Activated T-helper 17 cell treated with anti-CD3 and anti-CD28 coated beads, Interleukin-2, amount 50 U/mL, for 72 hours (primary cell): ENCODE measurements at places on chromosomes 5 and 9.

DNA sequence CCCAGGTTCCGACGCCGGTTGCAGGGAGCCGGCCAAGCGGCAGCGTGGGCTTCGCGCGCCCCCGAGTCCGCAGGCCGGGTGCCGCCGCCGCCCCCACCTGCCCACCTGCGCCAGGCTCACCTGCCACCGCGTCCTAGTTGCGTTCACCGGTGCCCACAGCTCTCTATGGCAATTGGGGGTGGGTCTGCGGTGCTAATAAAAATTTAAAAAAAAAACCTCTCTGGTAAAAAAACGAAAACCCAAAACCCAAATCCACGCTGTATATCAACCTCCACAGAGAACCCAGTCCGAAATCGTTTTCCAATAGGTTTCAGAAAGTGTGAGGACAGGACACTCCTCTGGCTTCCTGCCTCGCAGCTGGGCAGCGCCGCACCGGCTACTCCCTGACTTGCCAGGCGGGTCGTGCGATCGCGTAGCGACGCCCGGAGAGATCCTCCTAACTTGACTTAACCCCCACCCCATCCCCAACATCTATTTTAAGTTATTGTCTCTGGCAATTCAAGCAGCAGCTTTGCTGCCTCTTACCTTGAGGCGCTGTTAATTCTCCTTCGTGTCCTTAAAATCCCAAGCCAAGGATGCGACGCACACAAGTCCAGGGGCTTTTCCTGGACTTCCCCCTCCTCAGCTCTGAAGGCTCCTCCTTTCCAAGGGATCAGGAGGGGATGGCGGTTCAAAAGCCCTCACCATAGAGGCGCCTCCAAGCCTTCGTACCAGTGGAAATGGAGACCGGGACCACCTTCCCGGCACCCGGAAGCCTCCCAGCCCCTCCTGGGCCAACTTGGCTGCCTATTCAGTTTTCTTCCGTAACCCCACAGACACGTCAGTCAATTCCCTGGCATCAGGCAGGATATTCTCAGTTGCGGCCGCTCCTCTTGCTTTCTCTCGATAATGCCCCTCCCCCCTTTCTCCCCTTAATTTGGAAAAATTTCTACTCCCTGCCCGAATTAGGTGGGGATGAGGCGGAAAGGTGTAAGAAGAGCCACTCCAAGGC is 1639.4 kb upstream of the C9orf72 start:
- no peak for ATAC-seq

- ATAC-seq = peak; percentile 61
These were observed 718 bp upstream of the DENND4C start for GRCh38 chr9:19229595-19230354.

DNA sequence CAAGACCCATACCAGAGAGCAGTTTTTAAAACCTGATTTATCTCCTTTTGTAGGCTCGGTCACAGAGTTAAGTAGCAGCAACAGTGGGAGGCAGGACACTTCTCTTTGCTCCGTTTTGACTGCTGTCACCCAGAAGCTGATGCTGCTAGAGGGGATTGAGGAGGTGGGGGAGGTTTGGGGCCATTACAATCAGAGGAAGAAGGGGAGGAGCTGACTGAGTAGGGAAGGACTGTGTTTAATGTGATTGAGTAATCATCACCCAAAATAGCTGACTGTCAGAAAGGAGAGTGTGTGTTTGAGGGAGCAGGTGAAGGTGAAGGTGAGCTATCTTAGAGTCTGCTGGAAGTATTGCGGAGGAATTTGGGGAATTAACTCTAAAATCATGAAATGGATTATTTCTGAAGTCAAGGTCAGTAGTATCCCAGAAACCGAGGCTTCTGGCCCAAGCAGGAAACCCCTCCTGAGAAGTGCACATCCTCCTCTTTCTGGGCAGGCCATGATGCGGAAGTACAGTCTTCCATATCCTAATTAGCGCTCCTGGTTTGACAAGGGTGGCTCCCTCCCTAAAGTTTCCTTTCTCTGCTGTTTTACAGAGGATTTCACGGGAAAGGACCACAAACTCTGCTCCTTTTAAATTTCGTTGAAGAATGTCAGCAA is 214.9 kb downstream of the PLK2 start:
- ATAC-seq = no peak

DNA sequence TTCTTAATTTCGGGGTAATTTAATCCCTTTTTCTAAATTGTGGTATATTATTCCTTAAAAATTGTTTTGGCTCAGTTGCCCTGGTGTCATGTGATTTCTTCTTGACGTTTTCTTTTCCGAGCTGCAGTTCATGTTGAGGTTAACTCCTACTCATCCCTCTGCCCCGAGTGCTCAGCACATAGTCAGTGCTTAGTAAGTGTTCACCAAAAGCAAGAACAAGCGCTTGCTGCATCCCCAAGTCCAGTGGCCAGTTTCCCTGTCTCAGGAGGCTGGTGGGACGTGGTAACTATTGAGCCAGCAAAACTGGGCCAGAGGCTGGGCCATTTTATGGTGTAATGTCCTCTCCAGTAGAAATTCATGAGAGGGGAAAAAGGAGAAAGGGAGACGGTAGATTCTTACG is 23.3 kb downstream of the TRIO start:
- no peak for ATAC-seq

DNA sequence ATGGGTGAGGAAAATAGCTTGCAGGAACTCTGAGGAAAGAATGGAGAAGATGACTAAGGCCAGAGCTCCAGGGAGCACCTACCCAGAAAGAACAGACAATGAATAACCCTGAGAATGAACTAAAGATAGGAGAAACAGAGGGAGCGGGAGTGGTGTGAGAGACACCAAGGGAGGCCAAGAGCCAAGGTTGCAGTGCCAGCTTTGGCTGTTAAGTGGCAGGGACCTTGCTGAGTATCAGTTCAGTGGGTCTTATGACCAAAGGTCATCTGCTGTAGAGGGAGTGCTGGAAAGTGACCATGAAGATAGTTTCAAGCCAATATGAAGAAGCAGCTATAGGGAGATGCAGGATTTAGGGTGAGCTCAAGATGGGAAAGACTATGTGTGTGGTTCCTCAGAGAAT is 16.7 kb downstream of the P4HA2 start:
- ATAC-seq = no peak

- ATAC-seq = peak; percentile 34
These were observed 28.1 kb downstream of the NEK6 start for GRCh38 chr9:124285903-124286291.
